ENCODE measurements at places on chromosomes 5 and 9.

- DNase-seq, result no peak
These were observed 10.5 kb downstream of the SLC22A5 start for GRCh38 chr5:132380047-132380446.

GRCh38 chr5:6814816-6815215 is 101.6 kb downstream of the TENT4A start:
- no peak for DNase-seq

GRCh38 chr9:19441730-19442129 is 32.9 kb downstream of the ACER2 start:
- DNase-seq, result no peak

DNA sequence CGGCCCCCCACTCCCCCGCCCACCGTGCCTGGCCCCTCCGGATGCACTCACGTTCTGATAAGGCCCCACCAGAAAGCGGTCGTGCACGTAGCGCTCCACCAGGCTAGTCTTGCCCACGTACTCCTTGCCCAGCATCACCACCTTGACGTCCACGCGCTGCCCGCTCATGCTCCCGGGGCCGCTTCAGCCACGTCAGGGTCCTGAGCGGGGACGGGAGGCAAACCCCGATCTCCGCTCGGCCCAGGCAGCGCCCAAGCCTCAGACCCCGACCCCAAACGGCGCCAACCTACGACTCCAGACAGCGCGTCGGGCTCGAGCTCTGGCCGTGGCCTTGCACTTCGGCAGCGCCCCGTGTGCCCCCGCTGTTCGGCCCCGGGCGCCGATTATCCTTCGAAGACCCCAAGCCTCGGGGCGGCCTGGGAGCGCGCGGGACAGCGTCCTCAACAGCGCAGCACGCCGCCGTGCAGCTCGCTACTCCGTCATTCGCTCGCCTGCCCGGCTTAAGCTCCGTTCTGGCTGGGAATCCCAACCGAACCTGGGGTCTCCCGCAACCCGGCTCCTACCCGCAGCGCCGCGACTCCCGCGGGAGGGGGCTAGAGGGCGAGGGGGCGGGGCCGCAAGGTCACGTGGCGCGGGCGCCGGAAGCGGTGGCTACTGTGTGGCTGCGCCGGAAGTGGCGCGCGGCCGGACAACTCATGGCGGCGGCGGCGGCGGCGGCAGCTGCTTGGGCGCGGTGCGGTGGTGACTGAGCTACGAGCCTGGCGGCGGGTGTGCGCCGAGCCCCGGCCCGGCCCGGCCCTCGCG is at the start of the genes PRELID1 and RAB24:
TSS of gene PRELID1 (plus strand) at position 679 of the 804 bp plus-strand sequence. CDS start 187 bp downstream, outside the sequence.
TSS of gene RAB24 (minus strand) at position 599 of the 804 bp plus-strand sequence. CDS start at position 168, 431 bp downstream.
- peak; percentile 84 for DNase-seq

GRCh38 chr5:36590513-36591286 is 15.7 kb upstream of the SLC1A3 start:
- DNase-seq, result no peak

- DNase-seq, result no peak
These were observed 46.6 kb upstream of the PHYKPL start for GRCh38 chr5:178279026-178279722.

DNA sequence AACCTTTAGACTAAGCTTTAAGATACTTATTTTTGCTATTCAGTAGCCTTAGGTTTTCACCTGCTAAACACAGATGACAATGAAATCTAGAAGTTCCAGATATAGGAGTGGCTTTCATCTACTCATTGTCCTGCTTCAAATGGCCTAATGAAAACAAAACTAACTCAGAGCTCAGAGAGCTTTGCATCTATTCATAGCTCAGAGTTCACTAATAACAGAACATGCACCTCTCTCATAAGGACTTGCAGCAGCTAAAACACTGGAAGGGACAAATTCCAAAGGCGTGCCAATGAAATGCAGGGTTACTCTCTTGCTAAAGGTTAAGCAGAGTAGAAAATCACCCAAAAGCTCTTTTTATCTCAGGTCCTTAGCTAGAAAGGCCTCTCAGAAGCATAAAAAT is 29.0 kb downstream of the SLC31A2 start:
- DNase-seq, result no peak

- DNase-seq, result no peak
These were observed 422.6 kb downstream of the EFNA5 start for GRCh38 chr5:107248066-107248695.

All from stimulated activated CD8-positive, alpha-beta memory T cell treated with anti-CD3 and anti-CD28 coated beads, Interleukin-4, amount 100 ng/mL, for 1 hour (primary cell).